Stimulated activated CD4-positive, alpha-beta T cell treated with anti-CD3 and anti-CD28 coated beads, Interleukin-15, amount 100 ng/mL, for 1 hour (primary cell): ENCODE measurements at places on chromosomes 3 and 15.

DNA sequence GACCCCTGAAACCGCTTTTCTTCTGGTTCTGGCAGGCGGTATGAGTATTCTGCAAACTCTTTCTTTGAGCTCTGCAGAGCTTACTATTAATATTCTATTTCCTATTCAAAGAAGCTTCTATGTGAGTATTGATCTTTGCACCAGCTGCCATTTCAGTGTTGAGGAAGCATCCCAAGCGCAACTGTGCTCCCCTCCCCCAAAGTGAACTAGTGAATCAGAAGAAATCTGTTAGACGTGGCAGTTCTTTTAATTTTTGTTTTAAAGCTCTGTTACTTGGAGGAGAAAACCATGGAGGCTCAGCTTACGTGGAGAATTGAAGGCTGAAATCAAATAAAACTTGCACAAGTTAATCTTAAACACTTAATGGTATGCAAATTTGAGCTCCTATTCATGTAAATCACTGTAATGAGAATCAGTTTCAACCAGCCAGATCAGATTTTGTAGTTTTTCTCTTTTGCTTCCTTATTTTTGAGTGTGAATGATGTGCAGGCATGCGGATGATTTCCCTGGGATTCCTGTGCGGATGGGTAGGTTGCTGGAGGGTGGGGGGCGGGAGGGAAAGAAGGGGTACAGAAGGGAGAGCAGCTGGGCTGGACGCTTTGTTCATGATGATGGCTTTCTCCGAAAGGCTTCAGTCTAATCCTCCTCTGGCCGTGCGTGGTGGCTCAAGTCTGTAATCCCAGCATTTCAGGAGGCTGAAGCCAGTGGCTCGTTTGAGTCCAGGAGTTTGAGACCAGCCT is 16.1 kb upstream of the AGBL1 start:
- no peak for DNase-seq

DNA sequence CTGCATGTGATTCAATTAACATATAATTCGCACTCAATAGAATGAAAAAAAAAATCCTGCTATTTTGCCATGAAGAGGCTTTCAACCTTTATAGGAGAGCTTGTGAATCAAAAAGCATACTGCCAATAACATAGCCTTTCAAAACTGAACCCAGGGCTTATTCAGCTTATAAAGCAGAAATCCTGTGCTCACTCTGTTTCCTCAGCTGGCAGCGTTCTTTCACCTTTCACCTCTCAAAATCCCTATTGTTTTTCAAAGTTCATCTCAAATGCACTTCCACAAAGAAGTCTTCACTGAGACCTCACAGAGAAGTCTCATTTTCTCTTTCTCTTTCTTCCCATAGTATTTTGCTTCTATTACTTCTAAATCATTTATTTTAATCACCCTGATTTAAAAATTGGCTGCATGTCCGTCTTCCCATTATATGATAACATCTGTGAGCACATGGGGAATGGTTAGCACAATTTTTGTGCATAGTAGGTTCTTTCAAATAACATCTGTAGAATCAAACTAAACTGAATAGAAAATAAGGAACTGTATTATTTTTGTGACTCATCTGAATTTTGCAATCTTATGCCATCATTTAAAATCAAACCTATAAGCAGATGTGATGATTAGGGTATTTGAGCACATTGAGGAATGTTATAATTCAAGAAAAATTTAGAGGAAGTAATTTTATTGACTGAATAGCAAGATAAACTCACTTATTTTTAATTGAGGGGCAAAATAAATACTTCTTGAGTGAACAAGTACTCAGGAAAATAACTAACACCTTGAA is 373.4 kb downstream of the NLGN1 start:
- DNase-seq, result no peak

DNA sequence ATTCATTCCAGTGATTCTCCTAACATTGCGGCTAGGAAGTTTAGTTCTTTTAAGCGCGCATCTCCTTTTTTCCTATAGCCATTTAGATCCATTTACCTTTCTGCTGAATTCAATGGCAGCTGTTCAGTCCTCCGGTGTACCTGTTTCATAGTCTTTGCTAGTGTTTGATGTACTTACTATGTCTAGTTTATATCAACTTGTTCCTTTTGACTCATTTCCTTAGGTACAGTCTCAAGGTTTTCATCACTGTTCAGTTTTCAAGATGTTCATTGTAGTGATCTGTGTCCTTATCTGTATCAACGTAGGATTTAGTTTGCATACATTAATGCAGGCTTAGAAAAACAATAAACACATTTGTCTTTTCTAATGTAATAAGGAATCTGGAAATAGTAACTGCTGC is 59.0 kb upstream of the MBNL1 start:
- DNase-seq, result no peak

GRCh38 chr3:185420762-185421161 is 57.8 kb downstream of the MAP3K13 start:
- DNase-seq, result no peak
